ENCODE measurements at places on chromosomes 6 and 20.
A peak's percentile ranks its signal among the peaks of the same experiment; 100 is the strongest.

DNA sequence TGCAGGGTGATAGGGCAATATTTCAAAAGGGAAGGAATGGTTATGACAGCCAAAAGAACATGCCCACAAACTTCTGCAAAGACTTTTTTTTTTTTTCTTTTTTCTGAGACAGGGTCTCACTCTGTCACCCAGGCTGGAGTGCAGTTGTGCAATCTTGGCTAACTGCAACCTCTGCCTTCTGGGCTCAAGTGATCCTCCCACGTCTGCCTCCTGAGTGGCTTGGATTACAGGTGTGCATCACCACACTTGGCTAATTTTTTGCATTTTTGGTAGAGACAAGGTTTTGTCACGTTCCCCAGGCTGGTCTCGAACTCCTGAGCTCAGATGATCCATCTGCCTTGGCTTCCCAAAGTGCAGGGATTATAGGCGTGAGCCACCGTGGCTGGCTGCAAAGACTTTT is 117.6 kb upstream of the ADGRF1 start:
- no peaks in the 10 kb centered on the region for H3K36me3 ChIP-seq
- DNase-seq, result no peak
- H3K4me3 ChIP-seq, result no peak overlapping the region
- peaks cover 10% of the 10 kb centered on the region for H3K27me3 ChIP-seq

DNA sequence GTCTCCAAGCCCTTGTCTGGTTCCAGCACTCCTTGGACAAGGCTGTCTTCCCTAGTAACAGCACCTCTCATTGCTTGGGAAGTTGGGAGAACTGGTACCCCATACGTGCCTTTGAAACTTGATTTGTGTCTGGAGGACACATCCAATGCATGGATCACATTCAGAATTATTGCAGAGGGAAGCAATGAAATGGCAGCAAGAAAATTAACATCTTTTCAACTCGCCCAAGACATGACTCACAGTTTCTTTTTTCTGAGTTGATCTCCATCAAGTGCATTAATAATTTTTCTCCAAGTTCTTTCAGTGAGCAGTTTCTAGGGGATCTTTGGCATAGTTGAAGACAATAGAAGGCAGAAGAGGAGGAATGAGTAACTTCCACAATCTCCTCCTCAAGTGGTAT is 22.3 kb upstream of the PI3 start:
- peaks cover 66% of the 10 kb centered on the region for H3K27me3 ChIP-seq
- H3K36me3 ChIP-seq, result peaks cover 6% of the 10 kb centered on the region
- no peak overlapping the region for H3K27ac ChIP-seq
- H3K4me1 ChIP-seq, result no peaks in the 10 kb centered on the region
- no peak overlapping the region for H3K4me3 ChIP-seq

DNA sequence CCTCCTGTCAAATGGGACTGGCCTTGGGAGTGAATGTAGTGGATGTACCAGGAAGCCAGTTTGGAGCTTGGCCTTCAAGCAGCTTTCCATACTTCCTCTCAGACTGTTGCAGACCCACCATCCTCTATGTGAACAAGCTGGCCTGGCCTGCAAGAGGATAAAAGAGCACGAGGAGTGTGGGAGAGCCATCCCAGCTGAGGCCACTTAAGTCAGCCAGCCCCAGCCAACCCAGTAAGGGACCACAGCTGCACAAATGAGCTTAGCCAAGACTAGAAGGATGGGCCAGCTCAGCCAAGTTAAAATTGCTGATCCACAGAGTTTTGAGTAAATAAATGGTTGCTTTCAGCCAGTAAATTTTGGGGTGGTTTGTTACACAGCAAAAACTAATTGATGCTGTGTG is 156.9 kb upstream of the SOX4 start:
- H3K27ac ChIP-seq, result no peak overlapping the region
- peaks cover 7% of the 10 kb centered on the region for H3K4me1 ChIP-seq
- H3K4me3 ChIP-seq, result no peak overlapping the region
- no peaks in the 10 kb centered on the region for H3K36me3 ChIP-seq

DNA sequence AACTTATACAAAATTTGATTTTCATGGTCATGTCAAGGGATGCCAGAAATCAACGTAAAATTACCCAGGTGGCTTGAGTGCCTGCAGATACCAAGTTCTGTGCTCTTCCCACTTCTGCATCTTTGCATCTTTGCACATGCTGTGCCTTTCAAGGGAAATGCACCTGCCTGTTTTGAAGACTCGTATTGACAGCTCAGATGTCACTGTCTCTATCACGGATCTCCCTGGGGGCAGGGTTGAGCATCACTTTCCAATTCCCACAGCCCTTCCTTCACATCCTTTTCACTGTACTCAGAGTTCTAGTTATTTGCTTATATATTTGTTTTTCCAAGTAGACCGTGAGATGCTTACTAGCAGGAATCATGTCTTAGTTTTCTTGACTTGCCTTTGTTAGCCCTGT is 274.2 kb downstream of the CDH26 start:
- no peak overlapping the region for H3K27ac ChIP-seq
- DNase-seq, result no peak
- H3K27me3 ChIP-seq, result peaks cover 13% of the 10 kb centered on the region

GRCh38 chr6:83308833-83309232 is 115.7 kb downstream of the RWDD2A start:
- H3K27ac ChIP-seq, result peak overlapping the region; percentile 89
- no peaks in the 10 kb centered on the region for H3K36me3 ChIP-seq
- no peak overlapping the region for H3K4me3 ChIP-seq
- DNase-seq, result no peak
- peaks cover 6% of the 10 kb centered on the region for H3K27me3 ChIP-seq
- H3K4me1 ChIP-seq, result peaks cover 15% of the 10 kb centered on the region

DNA sequence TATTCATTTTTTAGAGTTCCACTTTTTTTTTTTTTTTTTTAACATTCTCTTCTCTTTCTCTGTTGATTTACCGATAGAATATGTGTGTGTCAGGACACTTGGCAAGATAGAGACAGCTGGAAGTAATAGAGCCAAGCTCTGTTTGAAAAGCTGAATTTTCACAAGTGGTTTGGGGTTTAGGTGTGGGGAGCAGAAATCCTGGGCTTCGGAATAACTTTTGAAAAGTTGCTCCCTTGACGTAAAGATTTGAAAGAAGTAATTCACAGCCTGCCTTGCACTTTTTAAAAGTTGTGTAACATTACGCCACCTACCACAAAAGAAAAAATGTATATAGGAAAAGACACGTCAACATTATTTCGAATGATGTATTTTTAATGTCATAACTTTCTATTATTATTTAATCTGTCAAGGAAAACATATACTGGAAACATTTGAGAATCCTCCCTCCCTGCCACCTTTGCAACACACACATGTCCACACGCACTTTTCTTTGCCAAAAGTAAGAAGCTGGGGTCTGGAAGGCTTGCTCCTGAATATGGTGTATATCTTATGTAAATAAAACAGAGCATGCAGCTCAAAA is 917.9 kb downstream of the KIF16B start:
- no peaks in the 10 kb centered on the region for H3K36me3 ChIP-seq
- no peaks in the 10 kb centered on the region for H3K4me1 ChIP-seq
- H3K4me3 ChIP-seq, result no peak overlapping the region
- H3K27me3 ChIP-seq, result no peaks in the 10 kb centered on the region
- H3K27ac ChIP-seq, result no peak overlapping the region
- DNase-seq, result no peak

GRCh38 chr6:156029286-156029985 is 573.8 kb upstream of the NOX3 start:
- H3K4me1 ChIP-seq, result peaks cover 8% of the 10 kb centered on the region
- H3K27ac ChIP-seq, result peak overlapping the region; percentile 92
- H3K4me3 ChIP-seq, result peak overlapping the region; percentile 74
- DNase-seq, result no peak

DNA sequence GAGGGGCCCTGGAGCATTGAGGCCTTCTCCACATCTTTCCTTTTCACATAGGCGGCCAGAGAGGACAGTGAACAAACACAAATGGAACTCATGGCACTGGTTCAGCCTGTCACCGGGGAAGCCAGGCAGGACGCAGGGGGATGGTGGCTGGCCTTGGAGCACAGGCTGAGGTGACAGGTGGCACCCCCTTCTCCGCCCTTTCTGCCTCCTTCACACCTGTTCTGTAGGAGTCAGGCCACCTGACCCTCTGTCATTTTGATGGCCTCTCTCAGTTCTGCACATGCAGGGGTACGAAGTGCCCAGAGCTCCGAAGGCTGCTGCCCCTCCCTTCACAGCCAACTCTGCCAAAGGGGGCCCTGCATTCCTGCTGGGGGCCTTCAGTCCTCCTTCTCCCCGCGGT is 60.8 kb downstream of the CD40 start:
- peaks cover 63% of the 10 kb centered on the region for H3K27me3 ChIP-seq
- H3K36me3 ChIP-seq, result peaks cover 3% of the 10 kb centered on the region
- H3K4me3 ChIP-seq, result no peak overlapping the region

- no peak overlapping the region for H3K27ac ChIP-seq
- H3K4me1 ChIP-seq, result peaks cover 14% of the 10 kb centered on the region
- H3K4me3 ChIP-seq, result peak overlapping the region; percentile 50
- H3K36me3 ChIP-seq, result peaks cover 3% of the 10 kb centered on the region
- no peak for DNase-seq
Measured at GRCh38 chr20:1803932-1804501, 91.2 kb upstream of the SIRPA start.

DNA sequence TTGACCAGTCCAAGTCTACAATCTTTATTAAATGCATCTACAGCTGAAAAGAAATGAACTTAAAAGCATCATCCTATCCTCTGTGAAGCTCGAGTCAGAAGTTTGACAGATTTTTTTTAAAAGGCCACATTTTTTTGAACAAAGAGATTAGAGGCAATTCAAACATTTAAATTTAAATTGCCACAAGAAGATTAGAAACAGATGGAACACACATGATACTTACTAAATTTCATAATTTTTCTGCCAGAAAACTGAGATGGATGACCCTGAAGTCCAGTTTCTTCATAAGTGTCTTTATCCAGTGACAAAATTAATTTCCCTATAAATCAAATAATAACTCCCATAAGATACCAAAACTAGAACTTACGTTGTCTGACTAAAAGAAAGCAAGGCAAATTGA is 4.3 kb downstream of the RPP40 start:
- no peak overlapping the region for H3K4me3 ChIP-seq
- peaks cover 2% of the 10 kb centered on the region for H3K36me3 ChIP-seq
- DNase-seq, result no peak
- peaks cover 7% of the 10 kb centered on the region for H3K4me1 ChIP-seq
- no peak overlapping the region for H3K27ac ChIP-seq
- no peaks in the 10 kb centered on the region for H3K27me3 ChIP-seq

DNA sequence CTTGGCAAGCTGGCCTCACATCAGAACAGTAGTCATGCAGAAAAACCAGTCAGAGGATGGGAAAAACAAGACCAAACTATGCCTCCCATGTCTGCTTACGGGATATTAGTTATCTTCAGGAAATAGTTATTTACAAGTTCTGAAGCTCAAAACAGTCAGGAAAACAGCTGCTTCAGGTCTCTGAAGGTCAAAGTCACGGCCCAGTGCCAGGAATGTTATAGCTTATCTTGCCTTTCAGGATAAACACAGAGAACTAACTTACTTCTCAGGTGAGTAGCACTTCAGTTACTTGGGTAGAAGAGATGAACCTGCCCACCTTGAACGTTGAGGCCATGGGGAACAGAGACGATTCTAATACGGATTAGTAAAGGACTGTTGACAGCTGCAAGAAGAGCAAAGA is 310.7 kb downstream of the KIF16B start:
- no peak for DNase-seq
- no peaks in the 10 kb centered on the region for H3K36me3 ChIP-seq
- no peak overlapping the region for H3K4me3 ChIP-seq
- peaks cover 3% of the 10 kb centered on the region for H3K4me1 ChIP-seq

DNA sequence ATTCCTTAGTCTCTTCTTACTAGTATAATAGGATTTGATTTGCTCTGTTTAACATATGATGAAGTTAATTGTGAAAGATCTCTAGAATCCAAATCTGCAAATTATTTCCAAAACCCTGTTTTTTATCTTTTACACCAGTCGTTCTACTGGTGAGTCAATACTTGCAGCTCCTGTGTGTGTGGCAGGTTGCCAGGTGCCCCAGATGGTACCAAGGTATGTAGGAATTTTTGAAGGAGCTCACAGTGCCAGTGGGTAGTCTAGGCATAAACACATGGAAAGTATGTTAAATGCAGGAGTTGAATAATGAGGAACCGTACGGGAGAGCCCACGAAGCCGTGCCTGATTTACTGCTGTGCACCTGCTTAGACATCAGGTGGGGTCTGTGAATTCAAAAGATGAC is 192.2 kb downstream of the FARS2 start:
- H3K27me3 ChIP-seq, result no peaks in the 10 kb centered on the region
- no peak overlapping the region for H3K27ac ChIP-seq
- no peak for DNase-seq
- H3K4me1 ChIP-seq, result peaks cover 11% of the 10 kb centered on the region

GRCh38 chr6:143647191-143647590 is 30.6 kb upstream of the PHACTR2 start:
- no peak overlapping the region for H3K4me3 ChIP-seq
- H3K27ac ChIP-seq, result peak overlapping the region; percentile 19
- DNase-seq, result no peak
- no peaks in the 10 kb centered on the region for H3K27me3 ChIP-seq
- H3K4me1 ChIP-seq, result peaks cover 3% of the 10 kb centered on the region

Measured in T-helper 17 cell (primary cell).